Caudate nucleus (tissue), 63 donors: ENCODE measurements at places on chromosomes 5 and 9.

- DNase-seq = no peak
Observed at GRCh38 chr9:7103771-7104170, 346.0 kb downstream of the KDM4C start.

- no peak for DNase-seq
Observed at GRCh38 chr5:132661231-132662003, 3.4 kb downstream of the IL13 start.

- no peak for DNase-seq
Observed at GRCh38 chr9:130337318-130337717, 71.8 kb downstream of the HMCN2 start.

DNA sequence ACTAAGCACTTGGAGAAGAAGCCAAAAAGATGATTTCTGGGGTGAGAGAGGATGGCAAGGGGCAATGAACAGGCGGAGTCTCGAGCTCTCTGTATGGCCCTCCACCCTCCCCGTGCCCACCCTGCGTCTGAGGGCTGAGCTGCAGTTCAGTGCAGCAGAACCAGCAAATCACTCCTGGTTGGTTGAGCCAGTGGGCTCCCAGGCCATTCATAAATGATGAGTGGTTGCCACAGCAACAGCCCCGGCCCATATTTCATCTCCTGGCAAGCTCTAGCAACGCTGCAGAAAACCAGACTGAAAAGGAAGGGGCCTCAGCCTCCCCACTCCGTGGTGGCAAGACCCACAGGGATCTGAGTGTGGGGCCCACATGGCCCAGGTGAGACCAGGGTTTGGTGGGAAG, 93.8 kb upstream of the PPP1R26 start:
- no peak for DNase-seq

DNA sequence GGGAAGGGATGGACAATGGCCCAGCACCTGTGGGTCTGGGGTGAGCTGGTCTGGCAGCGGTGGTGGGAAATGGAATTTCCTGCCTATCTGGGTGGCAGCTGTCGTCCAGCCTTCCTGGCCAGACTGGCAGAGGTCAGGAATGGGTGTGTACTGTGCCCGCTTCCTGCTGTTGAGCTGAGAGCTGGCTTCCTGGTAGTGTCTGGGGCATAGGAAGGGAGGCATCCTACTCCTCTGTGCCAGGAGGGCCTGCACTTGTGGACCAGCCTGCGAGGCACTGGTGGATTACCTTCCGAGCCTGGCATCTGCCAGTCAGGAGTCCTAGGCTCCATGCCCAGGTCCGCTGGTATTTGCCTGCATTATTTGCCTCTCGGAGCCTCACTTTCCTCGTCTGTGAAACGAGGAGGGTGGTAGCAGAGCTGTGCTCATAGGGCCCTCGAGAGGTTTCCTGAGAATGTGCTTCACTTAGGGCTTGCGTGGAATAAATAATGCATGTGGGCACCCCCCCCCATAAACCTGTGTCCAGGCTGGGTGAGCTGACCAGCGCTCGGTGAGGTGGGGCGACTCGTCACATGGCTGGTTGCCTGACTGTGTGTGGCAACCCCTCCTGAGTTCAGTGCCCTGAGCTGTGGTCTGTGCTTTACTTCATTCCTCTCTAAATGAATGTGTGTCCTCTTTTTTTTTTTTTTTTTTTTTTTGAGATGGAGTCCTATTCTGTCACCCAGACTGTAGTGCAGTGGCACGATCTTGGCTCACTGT, 47.7 kb downstream of the HMCN2 start:
- no peak for DNase-seq

DNA sequence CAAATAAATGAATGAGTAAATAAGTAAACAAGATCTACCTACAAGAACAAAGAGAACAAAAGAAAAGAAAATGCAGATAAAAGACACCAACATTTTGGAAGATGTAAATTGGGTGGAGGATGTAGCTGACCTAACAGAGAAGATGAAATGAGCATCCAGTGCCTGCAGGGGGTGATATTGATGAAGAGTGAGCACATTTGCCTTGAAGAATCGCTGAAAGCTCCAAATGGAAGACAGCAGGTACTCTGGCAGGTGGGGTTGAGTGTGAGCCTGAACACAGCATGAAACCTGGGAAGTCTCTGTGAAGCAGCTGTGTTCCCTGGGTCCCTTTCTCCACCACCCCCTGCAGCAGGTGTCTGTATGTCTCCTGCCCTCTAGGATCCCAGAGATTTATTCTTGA, 125.6 kb downstream of the NXNL2 start:
- DNase-seq = no peak

- DNase-seq = no peak
Observed at GRCh38 chr9:97772145-97772544, 75.0 kb upstream of the XPA start.

GRCh38 chr9:130982636-130983358, 26.2 kb upstream of the LAMC3 start:
- DNase-seq = no peak

GRCh38 chr9:91845879-91846278, 104.1 kb downstream of the ROR2 start:
- no peak for DNase-seq

- DNase-seq = no peak
Observed at GRCh38 chr5:58754250-58754649, 171.4 kb downstream of the RAB3C start.

GRCh38 chr9:129175825-129176633, 2.0 kb downstream of the IER5L start:
- DNase-seq = peak; percentile 54

GRCh38 chr5:24367216-24367615, 277.6 kb downstream of the CDH10 start:
- DNase-seq = no peak

DNA sequence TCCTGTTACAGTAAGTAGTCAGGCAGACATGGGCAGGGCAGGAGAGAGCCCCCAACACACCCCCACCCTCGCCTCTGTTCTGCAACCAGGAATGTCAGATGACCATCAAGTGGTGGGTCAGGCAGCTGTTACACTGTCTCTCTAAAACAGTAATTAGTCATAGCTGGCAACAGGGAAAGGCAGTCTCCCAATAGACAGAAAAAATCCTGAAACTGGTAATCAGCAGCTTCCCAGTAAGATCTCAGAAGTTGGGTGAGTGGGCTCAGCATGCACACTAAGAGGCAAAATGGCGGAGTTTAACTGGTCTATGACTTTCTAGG, 90.2 kb downstream of the C5orf15 start:
- DNase-seq = no peak

- no peak for DNase-seq
Observed at GRCh38 chr9:123544007-123544827, 188.2 kb downstream of the CRB2 start.

DNA sequence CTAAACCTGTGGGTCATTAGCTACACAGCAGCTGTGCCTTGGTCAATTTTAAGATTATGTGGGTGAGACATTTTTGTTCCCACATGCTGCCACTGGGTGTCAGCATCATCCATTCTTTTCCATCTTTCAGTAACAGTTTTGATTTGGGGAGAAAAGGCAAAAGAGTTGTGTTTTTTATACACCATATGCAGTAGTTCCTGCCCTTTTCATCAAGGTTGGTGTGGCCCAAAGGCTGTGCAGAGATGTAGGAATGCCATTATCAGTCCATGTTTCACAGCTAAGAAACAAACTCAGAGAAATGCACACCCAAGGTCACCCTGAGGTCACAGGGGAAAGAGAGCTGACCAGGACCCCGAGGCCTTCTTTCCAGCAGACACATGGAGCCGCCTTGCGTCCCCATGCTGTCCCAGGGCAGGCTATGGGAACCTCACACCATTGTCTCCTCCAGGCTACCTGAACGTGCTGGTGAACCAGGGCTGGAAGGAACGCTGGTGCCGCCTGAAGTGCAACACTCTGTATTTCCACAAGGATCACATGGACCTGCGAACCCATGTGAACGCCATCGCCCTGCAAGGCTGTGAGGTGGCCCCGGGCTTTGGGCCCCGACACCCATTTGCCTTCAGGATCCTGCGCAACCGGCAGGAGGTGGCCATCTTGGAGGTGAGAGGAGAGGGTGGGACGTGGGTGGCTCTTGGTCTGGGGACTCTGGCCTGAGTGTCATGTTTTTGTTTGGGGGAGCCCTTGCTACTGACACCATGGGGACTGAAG, 27.8 kb upstream of the GRPEL2 start:
- no peak for DNase-seq

DNA sequence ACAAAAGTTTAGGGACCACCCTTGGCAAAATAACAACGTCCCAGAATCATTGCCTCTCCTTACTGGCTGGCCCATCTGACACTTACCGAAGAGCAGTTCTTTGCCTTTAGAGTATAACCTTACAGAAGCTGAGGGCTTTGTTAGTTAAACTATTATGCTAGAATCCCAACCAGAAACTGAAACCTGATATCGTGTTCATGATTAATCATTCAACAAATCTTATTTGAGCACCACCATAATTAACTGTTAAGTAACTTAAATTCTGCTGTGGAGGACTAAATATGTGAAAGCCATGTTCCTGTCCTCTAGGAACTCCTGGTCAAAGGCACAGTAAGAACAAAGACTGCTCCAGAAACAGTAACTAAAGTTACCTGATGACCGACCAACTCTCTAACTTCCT, 104.9 kb downstream of the ARL15 start:
- no peak for DNase-seq

- no peak for DNase-seq
Observed at GRCh38 chr5:9861666-9862256, 231.6 kb upstream of the TAS2R1 start.

- no peak for DNase-seq
Observed at GRCh38 chr5:32612134-32612888, 27.0 kb downstream of the SUB1 start.

DNA sequence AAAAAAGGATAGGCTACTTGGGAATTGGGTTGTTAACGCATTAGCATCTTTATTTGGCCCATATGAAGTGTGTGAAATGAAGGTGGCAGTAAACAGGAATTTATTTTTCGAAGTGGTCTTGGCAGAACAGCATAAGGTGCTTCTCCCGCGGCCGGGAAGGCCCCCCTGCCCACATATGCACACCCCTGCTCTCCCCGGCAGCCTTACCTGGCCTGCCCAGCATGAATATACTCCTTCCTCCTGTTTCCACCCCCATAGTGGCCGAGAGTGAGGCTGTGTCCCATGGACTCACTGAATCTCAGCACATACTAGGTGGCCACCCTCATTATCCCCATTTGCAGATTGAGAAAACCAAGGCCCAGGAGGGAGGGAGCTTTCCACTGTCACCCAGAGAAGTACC, 54.0 kb upstream of the OLFM1 start:
- no peak for DNase-seq

- DNase-seq = peak; percentile 62
Observed at GRCh38 chr9:136448655-136449054, 9.0 kb upstream of the INPP5E start.

DNA sequence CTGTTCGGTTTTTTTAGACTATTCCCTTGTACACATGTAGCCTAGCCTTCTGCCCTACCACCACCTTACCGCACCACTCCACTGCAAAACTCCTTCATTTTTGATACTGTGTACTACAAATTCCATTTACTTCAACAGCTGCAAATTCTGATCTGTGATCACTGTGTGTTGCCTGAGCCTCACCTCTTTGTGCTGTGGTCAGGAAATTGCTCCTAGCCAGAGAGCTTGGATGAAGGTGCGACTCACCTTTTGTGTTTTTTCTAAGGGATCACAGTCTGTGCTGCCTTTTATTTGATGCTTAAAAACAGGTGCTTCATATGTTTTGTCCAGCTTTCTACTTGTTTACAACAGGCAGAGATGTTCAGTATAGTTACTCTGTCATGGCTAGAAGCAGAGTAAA, 31.5 kb downstream of the CSNK1G3 start:
- no peak for DNase-seq

GRCh38 chr5:59850766-59851165, 42.8 kb downstream of the PDE4D start:
- no peak for DNase-seq

DNA sequence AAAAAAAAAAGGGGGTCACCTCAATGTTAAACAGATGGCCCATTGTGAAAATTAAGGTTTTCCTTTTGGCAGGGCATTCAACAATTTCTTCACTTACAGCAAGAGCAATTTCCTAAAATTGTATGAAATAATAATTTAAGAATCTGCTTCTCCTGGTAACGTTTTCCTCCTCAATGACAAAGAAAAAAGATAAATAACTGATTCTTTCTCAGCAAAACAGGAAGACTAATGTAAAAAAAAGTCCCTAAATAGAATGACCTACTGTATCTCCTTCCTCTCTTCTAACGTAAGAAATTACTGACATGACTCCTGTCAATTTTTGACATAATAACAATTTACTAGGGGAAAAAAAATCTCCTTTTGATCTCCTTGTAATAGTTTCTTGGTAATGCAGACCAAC, 25.5 kb downstream of the ABHD17B start:
- DNase-seq = no peak

- DNase-seq = no peak
Observed at GRCh38 chr5:132029609-132030330, 18.3 kb upstream of the ACSL6 start.

GRCh38 chr9:95108777-95109176, 208.7 kb downstream of the FANCC start:
- DNase-seq = no peak

DNA sequence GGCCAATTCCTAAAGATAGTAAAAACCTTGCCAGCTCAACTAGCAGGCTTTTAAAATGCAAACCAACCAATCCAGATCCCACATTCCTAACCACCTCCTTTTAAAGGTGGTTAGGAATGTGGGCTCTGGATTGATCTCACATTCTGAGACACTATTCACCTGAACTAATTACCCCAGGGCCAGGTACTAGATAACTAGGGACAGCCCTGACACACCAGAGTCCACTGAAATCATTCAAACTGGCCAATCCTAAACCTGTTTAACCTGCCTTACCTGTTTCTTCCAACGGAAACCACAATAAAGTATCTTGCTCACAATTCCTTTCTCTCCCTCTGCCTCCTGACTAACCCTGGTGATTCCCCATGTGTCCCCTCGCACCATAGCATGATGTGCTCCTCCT, 168.3 kb upstream of the DMAC1 start:
- no peak for DNase-seq

- no peak for DNase-seq
Observed at GRCh38 chr5:155929112-155929511, 397.9 kb upstream of the SGCD start.

- no peak for DNase-seq
Observed at GRCh38 chr5:169637549-169638121, 560 bp downstream of the DOCK2 start.

GRCh38 chr9:12819436-12820185, 44.8 kb downstream of the LURAP1L start:
- no peak for DNase-seq

DNA sequence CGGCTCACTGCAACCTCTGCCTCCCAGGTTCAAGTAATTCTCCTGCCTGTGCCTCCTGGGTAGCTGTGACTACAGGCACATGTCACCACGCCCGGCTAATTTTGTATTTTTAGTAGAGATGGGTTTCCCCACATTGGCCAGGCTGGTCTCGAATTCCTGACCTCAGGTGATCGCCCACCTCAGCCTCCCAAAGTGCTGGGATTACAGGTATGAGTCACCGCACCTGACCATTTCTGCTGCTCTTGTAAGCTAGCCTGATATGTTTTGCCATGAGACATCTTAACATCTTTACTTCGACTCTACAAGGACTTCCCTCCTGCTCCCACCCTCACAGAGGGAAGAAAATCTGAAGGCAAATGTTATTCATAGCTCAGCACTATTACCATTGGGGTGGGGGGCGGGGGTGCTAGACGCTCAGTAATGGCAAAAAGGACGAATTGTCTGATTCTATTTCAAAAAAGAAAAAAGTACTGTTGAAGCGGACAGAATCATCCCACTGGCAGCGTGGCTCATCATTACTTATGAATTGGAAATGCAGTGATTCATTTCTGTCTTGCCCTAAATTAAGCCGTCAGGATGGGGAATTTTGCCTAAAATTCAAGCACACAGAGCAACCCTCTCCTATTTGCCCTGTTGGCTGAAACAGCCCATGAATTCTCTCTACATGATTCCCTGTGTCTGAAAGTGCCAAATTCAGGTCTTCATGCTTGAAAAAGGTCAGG, 46.4 kb upstream of the WWC1 start:
- peak; percentile 15 for DNase-seq

GRCh38 chr5:131766689-131767088, 30.1 kb downstream of the FNIP1 start:
- DNase-seq = no peak
